Germinal center (tissue), 1 donor: ENCODE measurements at places on chromosomes 6 and 20.

GRCh38 chr6:79640146-79641111 is 9.3 kb downstream of the SH3BGRL2 start:
- no peak for DNase-seq

GRCh38 chr6:140051521-140052512 is 677.4 kb upstream of the CITED2 start:
- no peak for DNase-seq

GRCh38 chr20:5374171-5374570 is 57.4 kb upstream of the PROKR2 start:
- DNase-seq: no peak

- DNase-seq: no peak
Measured at GRCh38 chr6:20802596-20802995, 268.3 kb downstream of the CDKAL1 start.

DNA sequence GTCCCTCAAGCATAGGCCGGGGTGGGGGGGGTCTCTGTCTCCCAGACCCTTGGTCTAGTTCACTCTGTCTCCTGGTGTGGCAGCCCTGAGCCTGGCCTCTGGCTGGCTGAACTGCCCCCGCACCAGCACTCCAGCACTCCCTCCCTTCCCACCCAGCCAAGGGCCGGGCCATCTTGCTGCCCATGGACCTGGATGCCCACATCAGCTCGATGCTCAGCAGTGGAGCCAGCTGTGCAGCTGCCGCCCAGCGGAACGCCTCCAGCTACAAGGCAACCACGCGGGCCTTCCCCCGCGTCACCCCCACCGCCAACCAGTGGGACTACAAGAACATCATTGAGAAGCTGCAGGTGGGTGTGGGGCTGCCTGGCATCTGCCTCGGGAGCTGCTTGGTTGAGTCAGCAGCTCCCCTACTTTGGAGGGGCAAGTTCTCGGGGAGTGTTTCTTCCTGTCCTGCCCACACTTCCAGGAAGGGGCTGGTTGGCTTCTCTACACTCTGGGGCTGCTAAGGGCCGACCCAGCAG is 28.4 kb downstream of the UQCC2 start:
- DNase-seq: no peak

DNA sequence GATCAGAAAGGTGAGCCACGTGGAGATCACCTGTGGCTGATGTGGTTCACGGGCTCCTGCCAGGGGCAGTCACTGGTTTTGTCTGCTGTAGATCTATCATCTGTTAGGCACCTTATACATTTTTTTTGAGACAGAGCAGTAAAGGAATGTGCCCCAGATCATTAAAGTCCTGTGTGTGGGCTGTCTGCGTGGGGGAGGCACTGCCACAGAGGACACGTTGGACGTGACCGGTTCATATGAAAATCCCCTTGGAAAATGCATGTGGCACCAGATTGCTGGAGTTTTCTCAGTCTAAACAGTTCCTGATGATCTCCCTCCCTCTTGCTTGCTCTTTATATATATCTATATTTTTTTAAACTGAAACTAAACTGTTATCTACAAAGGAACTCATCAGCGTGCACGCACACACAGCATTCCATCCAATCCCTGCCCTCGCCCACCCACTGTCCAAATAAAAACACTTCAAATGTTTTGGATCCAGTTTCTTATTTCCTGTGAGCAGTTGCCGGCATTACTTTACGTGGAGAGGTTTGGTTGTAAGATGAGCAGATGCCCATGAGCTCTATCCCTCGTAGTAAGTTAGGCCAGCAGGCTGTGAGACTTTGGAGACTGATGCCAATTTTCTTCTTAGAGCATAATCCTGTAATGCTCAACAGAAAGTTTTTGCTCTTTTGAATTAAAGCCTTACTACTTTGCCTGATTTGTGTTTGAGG is 161.6 kb upstream of the EXOC2 start:
- no peak for DNase-seq

DNA sequence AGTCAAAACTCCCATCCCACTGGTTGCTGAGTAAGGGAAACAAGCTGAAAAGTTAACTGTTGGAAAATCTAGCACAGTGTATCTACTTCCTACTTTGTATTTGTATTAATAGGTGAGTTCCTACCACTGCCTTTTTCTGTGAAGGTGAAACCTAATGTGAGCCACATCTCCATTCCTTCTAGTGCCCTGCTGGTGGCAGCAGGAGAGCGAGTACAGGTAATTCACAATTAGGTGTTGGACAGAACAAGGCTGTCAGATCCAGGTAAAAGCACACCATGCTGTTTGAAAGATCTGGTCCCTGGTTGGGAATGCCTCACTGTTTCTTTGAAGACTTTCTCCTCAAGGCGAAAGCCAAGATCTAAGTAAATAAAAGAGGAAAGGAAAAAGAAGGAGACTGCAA is 528.4 kb downstream of the PKHD1 start:
- no peak for DNase-seq

DNA sequence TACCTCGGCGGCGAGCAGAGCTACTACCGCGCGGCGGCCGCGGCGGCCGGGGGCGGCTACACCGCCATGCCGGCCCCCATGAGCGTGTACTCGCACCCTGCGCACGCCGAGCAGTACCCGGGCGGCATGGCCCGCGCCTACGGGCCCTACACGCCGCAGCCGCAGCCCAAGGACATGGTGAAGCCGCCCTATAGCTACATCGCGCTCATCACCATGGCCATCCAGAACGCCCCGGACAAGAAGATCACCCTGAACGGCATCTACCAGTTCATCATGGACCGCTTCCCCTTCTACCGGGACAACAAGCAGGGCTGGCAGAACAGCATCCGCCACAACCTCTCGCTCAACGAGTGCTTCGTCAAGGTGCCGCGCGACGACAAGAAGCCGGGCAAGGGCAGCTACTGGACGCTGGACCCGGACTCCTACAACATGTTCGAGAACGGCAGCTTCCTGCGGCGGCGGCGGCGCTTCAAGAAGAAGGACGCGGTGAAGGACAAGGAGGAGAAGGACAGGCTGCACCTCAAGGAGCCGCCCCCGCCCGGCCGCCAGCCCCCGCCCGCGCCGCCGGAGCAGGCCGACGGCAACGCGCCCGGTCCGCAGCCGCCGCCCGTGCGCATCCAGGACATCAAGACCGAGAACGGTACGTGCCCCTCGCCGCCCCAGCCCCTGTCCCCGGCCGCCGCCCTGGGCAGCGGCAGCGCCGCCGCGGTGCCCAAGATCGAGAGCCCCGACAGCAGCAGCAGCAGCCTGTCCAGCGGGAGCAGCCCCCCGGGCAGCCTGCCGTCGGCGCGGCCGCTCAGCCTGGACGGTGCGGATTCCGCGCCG is 994 bp downstream of the FOXC1 start:
- DNase-seq: no peak

GRCh38 chr6:28695715-28696114 is 170.0 kb downstream of the GPX5 start:
- DNase-seq: no peak

- DNase-seq: peak; percentile 65
Measured at GRCh38 chr6:36615018-36615761, 21.0 kb downstream of the SRSF3 start.

DNA sequence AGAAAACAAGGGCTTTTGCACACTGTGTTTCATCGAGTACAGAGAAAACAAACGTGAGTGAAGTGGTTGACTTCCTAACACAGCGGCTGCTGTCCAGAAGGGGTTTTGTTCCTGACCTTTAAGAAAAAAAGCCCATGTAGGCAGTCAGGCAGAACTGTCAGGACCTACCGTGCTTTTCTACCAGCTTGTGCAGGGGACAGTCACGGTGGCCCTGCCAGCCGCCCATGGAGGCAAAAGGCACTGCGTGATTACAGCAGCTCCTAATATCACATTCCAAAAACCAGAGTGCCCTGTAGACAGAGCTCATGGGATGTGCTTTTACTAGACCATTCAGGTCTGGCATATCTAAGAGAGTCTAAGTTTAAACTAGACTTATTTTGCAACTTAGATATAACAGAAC is 12.2 kb downstream of the TNFAIP3 start:
- DNase-seq: no peak

- DNase-seq: no peak
Measured at GRCh38 chr6:142685852-142686506, 259.0 kb downstream of the HIVEP2 start.

DNA sequence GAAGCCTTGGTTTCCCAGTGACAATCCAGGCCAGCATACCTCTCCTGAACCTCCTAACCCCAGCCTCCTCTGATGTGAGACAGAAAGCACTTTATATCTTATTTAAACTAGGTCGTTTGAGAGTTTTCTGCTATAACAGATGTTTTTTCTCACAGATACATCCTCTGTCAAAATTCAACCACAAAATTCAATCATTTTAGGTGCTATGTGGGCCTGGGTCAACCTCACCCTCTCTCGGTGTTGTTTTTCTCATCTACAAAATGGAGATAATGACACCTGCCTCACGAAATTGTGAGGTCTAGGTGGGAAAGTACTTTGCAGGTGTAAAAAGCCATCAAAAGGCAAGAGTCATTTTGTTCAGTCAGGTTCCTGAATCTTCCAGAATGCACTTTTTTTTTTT is 46.2 kb upstream of the NFATC2 start:
- no peak for DNase-seq

- no peak for DNase-seq
Measured at GRCh38 chr20:10842116-10842515, 168.3 kb upstream of the JAG1 start.

DNA sequence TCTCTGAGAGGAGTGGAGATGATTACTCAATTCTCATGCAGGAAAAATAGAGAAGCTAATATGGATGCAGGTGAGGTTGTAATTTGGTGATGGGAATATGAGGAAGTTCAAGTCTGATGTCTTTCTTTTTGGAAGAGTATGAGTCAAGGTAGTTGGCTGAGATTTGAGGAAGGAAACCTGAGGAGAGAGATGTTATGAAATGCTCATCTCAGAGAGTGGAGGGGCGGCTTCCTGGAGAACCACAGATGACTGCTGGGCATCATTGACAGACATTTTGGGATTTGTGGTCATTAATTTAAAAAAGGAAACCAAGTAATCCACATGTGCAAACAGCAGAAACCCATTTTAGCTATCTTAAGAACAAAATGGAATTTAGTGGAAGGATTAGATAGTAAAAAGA is 72.5 kb upstream of the UST start:
- DNase-seq: no peak

DNA sequence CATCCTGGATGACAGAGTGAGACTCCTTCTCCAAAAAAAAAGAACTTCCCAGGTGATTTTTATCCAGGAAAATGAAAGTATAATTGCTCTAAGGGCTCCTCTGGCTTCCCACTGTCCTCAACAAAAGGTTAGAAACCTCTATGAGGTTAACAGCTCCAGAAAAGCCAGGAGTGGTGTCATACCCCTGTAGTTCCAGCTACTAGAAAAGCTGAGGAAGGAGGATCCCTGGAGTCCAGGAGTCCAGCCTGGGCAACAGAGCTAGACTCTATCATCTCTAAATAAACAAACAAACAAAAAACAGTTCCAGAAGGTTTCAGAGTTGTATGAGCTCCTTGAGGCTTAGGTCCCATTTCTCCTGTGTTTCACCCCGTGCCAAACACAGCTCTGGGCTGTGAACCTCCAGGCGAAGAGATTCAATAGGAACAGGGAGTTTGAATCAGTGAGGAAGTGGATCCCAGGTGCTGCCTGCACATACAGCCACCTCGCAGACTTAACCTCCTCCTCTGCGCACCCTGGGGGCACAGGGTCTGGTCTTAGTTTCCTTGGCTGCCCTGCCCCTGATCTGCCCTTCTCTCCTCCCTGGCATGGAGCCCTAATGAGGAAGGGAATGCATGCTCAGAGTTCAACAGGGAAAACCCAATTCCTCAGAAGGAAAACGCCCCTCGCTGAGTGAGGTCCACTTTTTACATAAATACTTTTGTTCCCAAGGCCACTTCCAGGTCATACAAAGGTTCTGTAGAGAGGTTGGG is 31.0 kb downstream of the ZC3H12D start:
- DNase-seq: no peak

DNA sequence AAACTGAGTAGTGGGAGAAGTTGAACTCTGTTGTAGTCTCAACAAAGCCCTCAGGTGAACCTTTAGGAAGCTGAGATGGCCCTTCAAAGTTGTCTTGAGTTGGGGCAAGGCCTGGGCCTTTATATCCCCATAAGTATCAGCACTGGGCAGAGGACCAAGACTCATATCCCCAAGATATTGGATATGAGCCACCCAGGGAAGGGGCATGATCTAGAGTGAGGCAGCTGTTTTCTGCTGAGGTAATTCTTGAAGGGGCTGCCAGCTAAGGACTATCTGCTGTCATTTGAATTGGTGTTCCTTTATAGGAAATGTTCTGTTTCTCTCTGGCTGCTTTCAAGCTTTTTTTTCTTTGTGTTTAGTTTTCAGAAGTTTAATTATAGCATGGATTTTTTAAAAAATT is 140.7 kb upstream of the FLRT3 start:
- no peak for DNase-seq

- no peak for DNase-seq
Measured at GRCh38 chr6:85551264-85551663, 42.4 kb downstream of the SNX14 start.

GRCh38 chr6:92777146-92777740 is 642.1 kb downstream of the EPHA7 start:
- DNase-seq: no peak

DNA sequence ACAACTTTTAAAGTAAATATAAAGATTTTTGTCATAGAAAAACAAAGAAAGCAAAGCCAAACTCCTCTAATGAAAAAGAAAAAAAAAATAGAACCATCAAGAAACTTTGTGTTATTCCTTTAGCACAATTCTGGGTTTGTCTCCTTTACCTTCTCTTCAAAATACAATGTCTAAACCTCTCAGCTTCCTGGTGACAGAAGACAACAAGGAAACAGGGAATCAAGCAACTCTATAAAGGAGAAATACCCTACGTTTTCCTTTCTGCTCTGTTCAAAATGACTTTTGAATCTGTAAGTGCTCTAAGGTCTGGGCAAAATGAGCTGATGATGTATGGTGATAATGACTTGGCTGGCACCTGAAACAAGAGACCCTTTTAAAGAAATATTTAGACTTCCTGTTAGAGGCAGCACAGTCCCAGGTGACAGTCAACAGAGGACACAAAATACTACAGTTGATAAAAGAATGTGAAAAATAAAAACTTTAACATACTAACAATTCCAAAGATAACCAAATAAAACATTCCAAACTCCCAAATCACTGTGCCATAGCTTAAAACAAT is 101.4 kb downstream of the PRDM1 start:
- DNase-seq: no peak

- DNase-seq: peak; percentile 52
Measured at GRCh38 chr6:119348748-119349360, 707 bp downstream of the MAN1A1 start.

GRCh38 chr6:41941280-41942066 is at the start of gene CCND3:
Gene CCND3 (minus strand): TSS chr6:41941808. CDS start chr6:41941649, 159 bp downstream.
- peak; percentile 89 for DNase-seq

GRCh38 chr6:104214901-104215300 is 644.8 kb downstream of the HACE1 start:
- no peak for DNase-seq

GRCh38 chr20:19907326-19908056 is 109.7 kb upstream of the NAA20 start:
- no peak for DNase-seq

DNA sequence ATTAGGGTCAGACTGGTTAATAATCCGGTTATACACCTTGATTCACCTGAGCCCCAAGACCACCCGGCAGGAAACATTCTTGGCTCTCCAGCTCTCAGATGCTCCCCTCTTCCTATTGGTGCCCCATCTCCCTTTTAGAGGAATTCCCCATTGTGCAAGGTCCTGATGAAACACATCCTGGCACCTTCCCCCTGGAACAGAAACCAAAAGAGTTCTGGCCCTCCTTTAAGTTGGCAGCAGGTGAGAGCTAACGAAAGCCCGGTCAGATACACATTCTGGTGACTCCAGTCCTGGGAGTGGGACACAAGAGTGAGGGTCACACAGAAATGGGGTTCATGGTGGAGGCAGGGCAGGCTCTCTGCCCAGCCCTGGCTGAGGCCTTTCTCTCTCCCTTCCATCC is 32.2 kb downstream of the RSPO4 start:
- no peak for DNase-seq
